ENCODE measurements at places on chromosomes 3 and 15. TPM values are rescaled to one million over a fixed set of nuclear protein-coding genes. Genes with fewer than 3 reads are reported as not detected.

DNA sequence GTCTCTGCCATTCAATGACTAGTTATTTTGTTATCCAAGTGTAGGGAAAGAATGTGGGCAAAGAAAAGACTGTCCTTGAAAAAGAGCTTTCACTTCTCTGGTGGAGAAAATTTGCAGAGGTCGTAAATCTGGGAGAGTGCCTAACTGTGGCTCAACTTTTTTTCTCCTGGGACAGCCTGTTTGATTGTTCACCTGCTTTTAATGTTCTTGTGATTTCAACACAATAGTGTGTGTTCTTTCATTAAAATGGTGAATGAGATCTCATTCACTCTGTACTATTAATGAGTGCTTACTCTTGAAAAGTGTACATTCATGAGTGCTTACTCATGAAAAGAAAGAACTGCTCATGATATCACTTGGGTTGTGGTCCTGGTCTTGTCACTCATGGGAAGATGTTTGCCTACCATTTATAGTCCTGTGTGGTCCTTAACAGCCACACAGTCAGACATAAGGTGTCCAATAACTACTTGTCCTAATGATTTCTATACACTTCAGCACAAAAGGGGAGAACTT, 567.3 kb downstream of the GRM7 start:
- no peak for DNase-seq
- no peak overlapping the region for H3K4me3 ChIP-seq
- no peaks in the 10 kb centered on the region for H3K36me3 ChIP-seq
- no peak overlapping the region for H3K27ac ChIP-seq
- no peaks in the 10 kb centered on the region for H3K4me1 ChIP-seq

Gene SLC6A11
- total RNA-seq: not detected

Gene SCAMP5
- total RNA-seq: 3.7 TPM

DNA sequence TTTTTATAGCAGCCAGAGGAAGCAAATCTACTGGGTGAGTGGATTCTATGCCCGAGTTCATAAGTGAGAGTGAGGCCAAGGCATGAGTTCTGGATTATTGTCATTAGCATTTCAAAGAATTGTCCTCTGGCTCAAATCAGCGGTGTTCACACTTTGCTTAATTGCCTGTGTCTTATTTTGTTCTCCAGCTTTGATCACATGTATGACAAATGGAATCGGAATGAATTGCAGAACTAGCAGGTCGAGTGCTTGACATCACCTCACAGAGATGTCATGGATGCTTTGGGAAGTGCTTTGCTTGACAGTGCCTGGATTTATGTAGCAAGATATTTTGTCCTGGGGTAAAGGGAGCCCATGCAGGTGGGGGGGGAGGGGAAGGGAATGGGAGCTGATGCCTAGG, 68.0 kb downstream of the SH3GL3 start:
- H3K27me3 ChIP-seq: no peaks in the 10 kb centered on the region
- no peak overlapping the region for H3K4me3 ChIP-seq

GRCh38 chr3:123884203-123884831, at the start of gene MYLK:
Gene MYLK, minus strand, starts transcription at chr3:123884332. Its CDS starts 90,491 bp downstream, at chr3:123793841.
- peak within 1 kb of the TSS; percentile 61 for H3K27ac ChIP-seq
- peak within 1 kb of the TSS; percentile 90 for H3K4me3 ChIP-seq
- peak; percentile 90 for DNase-seq
- H3K36me3 ChIP-seq: no peaks in the 10 kb centered on the region
